ENCODE measurements at places on chromosomes 2 and 18.

DNA sequence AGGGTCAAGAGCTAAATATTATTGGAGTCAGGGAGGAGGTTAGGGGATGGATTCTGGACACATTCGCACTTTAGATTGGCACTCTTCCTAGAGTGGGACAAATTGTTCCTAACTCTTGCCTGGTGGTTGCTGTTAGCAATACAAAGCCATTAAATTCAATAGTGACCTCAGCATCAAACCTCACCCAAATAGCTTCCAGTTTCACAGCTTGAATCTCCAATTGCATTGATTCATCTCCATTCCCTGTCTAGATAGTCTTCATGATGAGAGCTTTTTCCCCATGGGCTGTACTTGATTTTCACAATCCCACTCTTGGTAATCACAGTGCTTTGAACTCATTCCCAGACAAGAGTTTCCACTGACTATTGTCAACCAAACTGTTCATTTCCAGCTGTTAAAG, 585.9 kb upstream of the SYT4 start:
- no peak for DNase-seq

DNA sequence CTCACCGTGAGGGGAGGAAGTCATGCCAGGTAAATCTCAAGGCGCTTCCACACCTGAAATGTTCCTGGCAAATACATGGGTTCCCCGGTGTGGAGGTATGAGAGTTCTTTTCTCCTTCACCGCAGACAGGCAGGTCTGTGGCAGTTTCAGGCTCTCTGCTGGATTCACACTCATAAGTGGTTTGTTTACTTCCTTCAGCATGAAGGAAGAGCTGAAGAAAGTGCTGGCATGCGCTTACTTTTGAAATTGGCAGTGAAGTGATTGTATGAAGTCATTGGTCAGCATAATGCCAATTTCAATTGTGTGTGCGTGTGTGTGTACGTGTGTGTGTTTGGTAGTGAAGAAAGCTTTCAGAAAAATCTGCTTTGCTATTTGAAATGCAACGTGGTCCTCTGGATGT, 43.4 kb downstream of the RNF144A start:
- no peak for DNase-seq

GRCh38 chr2:126586317-126586716, 69.6 kb upstream of the GYPC start:
- no peak for DNase-seq

- DNase-seq, result no peak
Measured at GRCh38 chr18:8299054-8299980, 309.9 kb upstream of the RAB12 start.

DNA sequence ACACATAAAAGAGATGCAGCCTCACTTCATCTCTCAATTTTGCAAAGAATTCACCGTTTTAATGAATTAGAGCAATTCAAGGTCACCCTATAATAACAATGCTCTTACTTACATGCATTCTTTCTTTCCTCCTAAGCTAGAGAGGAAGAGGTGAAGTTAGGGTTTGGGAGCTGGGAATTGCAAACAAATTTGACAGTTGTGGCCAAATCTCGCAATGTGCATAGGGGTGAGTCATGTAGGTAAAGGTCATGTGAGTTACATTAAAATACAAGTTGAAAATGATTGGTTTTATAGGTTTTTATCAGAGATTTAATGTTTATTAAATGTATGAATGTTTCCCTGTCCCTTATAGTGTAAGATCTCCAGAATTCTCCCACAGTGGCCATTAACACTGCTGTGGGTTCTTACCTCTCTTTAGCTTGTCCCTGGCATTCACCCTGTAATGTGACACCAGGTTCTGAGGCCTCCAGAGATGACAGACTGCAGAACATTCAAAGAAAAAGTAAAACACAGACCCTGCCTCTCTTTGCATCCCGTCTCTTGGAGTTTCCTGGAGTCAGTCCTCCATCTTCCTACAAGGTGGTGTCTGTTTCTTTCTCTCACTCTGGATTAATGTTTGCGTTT, 53.7 kb upstream of the LGALSL start:
- DNase-seq, result no peak

Data from CD4-positive, alpha-beta T cell treated with Interleukin-1 beta for 1 hour (primary cell).